ENCODE measurements at places on chromosomes 11 and 22.

DNA sequence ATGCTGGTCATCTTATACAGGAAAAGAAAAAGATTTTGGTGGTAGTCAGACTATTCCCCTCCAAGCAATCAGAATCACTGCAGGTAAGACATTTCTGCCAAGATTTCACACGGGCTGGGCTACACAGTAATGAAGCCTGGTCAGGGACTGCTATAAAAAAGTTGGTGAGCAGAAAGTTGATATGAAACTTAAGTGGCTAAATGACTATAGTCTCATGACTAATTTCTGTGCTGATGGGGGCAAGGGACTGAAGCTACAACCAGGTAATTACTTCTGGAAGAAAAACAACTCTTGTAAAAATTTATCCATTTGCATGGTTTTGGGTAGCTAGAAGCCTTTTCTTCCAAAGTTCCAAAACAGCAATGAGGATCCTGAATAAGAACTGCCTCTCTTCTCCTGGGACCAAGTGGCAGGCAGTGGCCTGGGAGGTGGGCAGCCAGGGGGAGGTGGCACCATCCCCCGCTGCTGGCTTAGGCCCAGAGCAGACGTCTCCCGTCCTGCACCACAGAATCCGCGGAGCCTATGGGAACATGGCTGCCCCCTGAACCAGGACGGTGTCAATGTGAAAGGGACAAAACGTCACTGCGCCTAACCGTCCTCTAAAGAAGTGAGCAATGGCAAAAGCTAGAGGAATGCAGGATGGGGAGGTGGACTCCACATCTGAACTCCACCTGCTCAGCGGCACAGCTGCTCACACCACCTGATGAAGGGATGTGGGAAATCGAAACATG, 122.6 kb upstream of the LMO1 start:
- no peak for DNase-seq

- peak; percentile 59 for DNase-seq
Measured at GRCh38 chr11:135075740-135076139, 663.7 kb upstream of the B3GAT1 start.

DNA sequence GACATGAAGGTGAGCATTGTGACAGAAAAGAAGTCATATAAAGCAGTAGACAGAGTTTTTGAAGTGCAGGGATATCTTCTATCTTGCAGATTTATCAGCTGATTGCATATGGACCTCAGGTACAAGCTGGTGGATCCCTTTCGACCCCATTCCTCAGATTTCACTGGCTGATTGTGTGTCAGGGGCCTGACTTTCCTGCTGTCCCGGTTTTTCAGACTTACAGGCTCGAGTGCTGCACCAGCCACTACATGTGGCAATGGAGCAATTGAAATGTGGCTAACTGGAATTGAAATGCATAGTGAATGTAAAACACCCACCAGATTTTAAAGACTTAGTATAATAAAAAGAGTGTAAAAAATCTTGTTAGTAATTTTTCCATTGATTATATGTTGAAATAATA, 50.3 kb downstream of the CLMP start:
- no peak for DNase-seq

GRCh38 chr22:30947816-30948454, 20.6 kb downstream of the MORC2 start:
- no peak for DNase-seq

DNA sequence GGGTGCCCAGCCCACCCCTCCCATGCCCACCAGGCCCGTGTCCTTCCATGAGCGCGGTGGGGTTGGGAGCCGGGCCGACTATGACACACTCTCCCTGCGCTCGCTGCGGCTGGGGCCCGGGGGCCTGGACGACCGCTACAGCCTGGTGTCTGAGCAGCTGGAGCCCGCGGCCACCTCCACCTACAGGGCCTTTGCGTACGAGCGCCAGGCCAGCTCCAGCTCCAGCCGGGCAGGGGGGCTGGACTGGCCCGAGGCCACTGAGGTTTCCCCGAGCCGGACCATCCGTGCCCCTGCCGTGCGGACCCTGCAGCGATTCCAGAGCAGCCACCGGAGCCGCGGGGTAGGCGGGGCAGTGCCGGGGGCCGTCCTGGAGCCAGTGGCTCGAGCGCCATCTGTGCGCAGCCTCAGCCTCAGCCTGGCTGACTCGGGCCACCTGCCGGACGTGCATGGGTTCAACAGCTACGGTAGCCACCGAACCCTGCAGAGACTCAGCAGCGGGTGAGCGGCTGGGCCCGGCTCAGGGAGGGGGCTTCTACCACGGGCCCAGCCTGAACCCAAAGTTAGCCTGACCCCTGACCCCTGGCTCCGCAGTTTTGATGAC, 3.0 kb downstream of the PKP3 start:
- peak; percentile 45 for DNase-seq

DNA sequence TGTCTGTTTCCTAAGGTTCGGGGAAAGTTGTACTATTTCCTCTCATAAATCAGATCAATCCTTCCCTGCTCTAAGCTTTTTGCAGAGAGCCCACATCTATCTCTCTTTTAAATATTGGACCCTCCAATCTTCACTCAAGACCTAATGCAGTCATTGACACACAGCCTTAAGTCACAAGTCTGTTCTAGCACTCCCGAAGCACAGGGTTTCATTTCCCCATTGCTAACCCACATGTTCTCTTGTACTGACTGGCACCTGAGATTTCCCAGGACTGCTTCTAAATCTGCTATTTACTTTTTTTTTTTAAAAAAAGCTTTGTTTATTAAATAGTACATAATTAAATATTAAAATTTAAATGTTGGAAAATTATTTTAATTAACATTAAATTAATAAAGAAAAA, 674.7 kb downstream of the TBC1D22A start:
- no peak for DNase-seq

GRCh38 chr11:6200975-6201374, 2.0 kb downstream of the OR52W1 start:
- DNase-seq = no peak

GRCh38 chr11:88807349-88807748, 258.4 kb downstream of the GRM5 start:
- no peak for DNase-seq

- DNase-seq = no peak
Measured at GRCh38 chr11:3160252-3161031, 4.7 kb downstream of the OSBPL5 start.

DNA sequence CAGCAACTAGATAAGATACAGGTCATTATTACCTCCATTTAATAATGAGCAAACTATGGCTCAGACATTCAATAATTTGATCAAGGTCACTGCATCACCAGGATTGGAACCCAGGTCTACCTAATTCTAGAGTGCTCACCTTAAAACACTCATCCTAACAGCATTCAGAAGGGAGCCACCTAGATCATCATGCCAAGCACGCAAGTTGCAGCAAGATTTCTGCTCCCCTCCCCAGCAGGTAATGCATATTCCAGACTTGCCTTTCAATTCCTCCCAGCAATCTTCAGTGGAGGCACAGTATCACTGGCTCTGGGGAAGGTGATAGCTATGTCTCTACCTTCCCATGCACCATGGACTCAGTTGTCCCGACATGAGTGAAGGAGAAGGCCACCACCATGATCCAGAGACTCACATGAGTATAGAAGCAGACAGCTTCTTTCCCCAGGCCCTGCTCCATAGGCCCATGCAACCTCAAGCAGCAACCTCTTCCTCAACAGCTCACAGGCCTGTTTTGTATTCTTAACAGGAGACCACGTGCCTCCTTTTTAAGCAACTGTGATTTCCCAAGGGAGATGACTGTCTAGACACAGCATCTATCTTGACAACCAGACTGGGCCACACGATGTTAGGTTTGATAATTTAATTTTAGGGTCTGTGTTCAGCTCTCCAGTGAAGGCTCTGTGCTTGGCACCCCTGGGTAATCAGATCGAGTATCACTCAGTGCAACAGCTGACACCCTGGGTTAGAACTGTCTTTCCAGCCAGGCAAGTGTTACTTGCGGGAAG, 36.4 kb downstream of the RAB30 start:
- no peak for DNase-seq

- DNase-seq = no peak
Measured at GRCh38 chr11:70474710-70475109, 76.4 kb downstream of the CTTN start.

DNA sequence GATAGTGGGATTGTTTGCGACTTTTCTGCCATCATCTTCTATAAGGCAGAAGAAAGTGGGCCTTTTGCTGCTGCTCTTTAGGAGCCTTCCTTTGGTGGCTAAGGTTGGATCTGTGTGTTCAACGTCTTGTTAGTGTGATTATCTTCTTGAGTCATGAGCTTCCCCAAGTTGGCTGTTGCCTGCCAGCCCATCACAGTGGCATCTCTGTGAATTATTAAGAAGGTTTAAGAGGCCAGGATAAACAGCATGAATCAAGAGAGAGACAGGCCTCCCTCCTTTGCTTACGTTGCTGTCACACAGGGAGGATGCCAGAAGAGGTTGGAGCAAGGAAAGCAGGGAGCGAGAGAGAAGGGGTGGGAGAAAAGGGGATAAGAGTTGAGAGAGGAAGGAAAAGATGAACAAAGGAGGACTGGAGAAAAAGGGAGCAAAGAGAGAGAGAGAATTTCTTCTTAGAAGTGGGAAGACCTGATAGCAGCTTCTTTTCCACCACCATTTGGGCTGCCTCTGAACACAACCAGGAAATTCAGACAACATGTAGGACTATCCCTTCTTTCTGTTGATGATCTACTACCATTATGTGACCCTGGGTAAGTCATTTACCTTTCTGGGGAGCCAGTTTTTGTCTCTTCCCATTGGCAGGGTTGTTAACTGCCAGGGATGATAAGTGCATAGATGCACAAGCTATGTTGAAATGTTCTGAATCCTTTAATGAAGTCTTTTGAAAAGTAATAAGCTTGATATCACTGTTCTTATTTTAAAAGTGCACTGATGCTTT, 126.5 kb downstream of the NAV2 start:
- DNase-seq = no peak

DNA sequence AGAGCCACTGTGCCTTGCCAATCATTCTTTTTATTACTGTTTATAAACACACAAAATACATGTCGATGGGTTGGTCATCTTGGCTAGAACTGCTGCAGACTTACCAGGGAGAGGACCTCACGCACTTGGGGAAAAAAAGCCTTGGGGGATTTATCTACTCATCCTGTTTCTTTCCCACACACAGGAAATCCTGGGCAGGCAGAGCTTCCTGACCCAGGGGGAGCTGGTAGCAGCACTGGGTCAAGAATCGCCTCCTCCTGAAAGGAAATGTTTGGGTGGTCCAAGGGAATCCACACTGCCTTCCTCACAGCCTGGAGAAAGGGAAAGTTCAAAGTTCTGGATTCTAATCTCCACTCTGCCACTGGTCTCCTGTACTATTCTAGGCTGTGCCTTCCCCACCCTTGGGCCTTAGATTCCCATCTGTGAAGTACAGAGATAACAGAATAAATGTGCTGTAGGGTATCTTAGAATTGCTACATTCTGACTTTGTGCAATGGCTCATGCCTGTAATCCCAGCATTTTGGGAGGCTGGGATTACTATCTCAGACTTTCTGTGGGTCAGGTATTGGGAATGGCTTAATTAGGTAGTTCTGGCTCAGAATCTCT, 31.2 kb upstream of the SMTN start:
- no peak for DNase-seq

DNA sequence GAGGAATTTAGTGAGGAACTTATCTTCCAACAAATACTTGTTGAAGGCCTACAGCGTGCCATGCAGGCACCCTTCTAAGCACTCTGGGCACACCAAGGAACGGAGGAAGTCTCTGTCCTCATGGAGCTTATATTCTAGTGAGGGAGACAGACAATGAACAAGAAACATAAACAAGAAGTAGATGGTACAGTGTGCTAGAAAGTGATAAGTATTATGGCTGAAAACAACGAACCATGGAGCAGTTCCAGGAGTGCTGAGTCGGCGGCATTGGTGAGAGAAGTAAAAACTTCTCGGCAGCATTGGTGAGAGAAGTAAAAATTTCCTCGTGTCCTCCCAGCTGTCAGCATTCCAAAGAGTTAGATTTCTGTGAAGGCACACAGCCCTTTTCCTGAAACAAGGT, 53.2 kb downstream of the FAM76B start:
- no peak for DNase-seq

DNA sequence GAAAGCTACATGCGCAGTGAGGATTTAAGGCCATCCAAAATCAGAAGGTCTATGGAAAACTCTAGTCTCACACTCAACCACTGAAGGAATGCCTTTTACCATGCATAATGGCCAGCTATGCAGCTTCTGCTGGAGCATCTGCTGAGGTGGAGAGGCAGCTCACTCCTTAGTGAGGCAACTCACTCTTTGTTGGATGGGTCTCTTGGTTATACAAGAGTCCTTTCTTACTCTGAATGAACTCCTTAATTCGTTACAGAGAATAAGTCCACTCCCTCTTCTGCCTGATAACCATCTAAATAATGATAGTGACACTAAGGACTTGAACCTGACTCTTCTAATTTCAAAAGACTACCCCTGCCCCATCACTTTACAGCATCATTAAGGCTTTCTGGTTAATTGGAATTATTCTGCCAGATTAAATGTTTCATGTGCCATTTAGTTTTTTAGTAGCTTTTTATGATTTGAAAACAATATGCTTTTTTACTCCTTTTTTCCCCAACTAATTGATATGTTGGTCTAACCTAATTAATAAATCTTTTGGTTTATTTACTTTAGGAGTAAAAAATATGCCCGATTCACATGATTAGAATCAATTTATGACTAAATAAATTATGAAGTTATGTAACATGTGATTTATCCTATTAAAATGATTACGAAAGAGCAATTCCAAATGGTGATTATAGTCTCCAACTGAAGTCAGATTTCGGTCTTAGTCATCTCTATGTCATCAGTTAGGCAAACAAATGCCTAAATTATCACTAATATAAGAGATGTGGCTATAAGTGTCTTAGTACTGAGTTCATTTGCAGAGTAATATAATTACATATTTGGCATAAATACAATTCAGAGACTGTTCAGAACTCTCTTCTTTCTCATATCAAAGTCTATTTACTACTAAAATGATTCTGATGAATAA, 286.7 kb upstream of the CCDC90B start:
- DNase-seq = no peak

- DNase-seq = no peak
Measured at GRCh38 chr11:74696939-74697675, 34.1 kb downstream of the CHRDL2 start.

- DNase-seq = no peak
Measured at GRCh38 chr11:126185259-126186024, 26.0 kb downstream of the RPUSD4 start.

DNA sequence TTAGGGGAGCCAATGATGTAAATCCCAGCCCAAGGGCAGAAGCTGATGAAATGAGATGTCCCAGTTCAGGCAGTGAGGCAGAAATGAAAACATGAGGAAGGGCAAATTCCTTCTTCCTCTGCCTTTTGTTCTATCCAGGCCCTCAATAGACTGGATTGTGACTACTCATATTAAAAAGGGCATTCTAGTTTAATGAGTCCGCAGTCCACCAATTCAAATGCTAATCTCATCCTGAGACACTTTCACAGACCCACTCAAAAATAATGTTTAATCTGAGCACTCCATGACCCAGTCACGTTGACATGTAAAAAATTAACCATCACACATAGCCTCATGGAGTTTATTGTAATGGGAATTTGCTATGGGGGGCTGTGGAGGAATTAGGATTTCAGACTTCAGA, 717.9 kb downstream of the OPCML start:
- DNase-seq = no peak

GRCh38 chr22:23402275-23403151, 177.6 kb downstream of the IGLL1 start:
- DNase-seq = peak; percentile 46

GRCh38 chr22:48751539-48752437, 1075.9 kb downstream of the BRD1 start:
- no peak for DNase-seq

GRCh38 chr11:43558146-43558545, 122.4 kb upstream of the HSD17B12 start:
- DNase-seq = no peak

GRCh38 chr11:34240150-34240494, 117.7 kb downstream of the ABTB2 start:
- DNase-seq = no peak
